Neuronal stem cell (in vitro differentiated cells): ENCODE measurements at places on chromosomes 16 and 17.

GRCh38 chr16:28136751-28137434 lies 73.4 kb upstream of the GSG1L start:
- no peak for DNase-seq

GRCh38 chr17:39667262-39667944 lies 850 bp upstream of the PNMT start:
- no peak for DNase-seq

GRCh38 chr16:79713609-79714309 lies 113.2 kb upstream of the MAF start:
- no peak for DNase-seq

DNA sequence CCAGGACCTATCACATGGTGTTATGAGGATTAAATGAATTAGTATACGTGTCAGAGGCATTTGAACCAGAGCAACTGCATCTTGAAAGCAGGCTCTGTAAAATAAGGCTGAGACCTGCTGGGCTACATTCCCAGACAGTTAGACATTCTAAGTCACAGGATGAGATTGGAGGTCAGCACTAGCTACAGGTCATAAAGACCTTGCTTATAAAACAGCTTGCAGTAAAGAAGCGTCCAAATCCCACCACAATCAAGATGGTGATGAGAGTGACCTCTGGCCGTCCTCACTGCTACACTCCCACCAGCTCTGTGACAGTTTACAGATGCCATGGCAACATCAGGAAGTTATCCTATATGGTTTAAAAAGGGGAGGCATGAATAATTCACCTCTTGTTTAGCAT lies 71.8 kb downstream of the IRF8 start:
- no peak for DNase-seq

- no peak for DNase-seq
Measured at GRCh38 chr17:27233059-27233458, 60.9 kb upstream of the WSB1 start.

DNA sequence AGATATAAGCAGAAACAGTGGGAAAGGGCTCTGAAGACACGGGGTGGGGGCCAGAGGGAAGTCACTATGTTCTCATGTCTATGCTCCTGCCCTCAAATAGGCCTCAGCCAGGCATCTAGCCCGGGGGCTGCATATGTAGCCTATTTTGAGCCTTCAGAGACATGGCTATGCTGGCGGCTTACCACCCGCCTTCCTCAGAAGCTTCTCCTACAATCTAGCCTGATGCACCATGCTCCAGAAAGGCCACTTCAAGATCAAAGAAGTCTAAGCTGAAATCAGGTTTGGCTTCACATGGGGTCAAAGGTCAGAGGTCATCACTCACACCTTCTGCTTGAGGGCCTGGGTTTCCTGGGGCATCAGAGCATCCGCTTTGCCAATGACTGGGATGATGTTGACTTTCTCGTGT lies 1.6 kb downstream of the SEPTIN1 start:
- no peak for DNase-seq

- no peak for DNase-seq
Measured at GRCh38 chr17:38617967-38618760, 12.4 kb upstream of the SRCIN1 start.

GRCh38 chr16:77589071-77589765 lies 133.1 kb upstream of the NUDT7 start:
- DNase-seq = no peak

GRCh38 chr16:15757077-15757386 lies 99.8 kb downstream of the MYH11 start:
- DNase-seq = no peak

- DNase-seq = no peak
Measured at GRCh38 chr16:88940862-88941817, 35.9 kb downstream of the CBFA2T3 start.

DNA sequence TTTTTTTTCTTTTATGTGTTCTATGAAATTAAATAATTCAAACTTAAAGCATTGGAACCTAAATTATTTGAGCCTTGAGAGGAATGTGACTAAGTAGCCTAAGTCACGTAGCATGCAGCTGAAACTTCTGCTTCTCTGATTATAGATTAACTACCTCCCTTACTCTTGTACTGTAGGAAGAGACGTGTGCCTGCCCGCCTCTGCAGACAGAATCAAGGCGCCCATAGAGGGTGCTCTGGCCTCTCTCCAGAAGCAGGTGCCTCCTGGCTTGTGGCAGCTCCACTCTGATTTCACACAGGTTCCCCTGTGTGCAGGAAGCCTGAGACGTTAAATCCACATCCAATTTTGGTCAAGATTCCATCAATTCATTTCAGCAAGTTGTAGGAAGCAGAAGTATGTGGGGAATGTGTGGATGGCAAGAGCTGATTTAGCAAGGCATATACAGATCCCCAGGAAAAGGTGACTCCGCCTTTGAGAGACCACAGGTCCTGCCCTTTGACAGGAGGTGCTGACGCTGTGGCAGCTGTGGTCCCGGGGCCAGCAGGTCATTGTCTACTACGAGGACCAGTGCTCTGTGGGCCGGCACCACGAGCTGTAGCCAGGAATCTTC lies 1418.8 kb downstream of the CDH11 start:
- DNase-seq = no peak

- peak; percentile 63 for DNase-seq
Measured at GRCh38 chr16:54936201-54936978, 5.7 kb downstream of the IRX5 start.

GRCh38 chr17:30921544-30922196 lies at the start of gene ADAP2:
TSS of gene ADAP2 (plus strand) at chr17:30921945. CDS start at chr17:30922015, 70 bp downstream.
- no peak for DNase-seq

- DNase-seq = no peak
Measured at GRCh38 chr16:69918241-69918640, 32.9 kb upstream of the CLEC18A start.

- DNase-seq = no peak
Measured at GRCh38 chr16:11085916-11086315, 141.6 kb downstream of the CLEC16A start.

DNA sequence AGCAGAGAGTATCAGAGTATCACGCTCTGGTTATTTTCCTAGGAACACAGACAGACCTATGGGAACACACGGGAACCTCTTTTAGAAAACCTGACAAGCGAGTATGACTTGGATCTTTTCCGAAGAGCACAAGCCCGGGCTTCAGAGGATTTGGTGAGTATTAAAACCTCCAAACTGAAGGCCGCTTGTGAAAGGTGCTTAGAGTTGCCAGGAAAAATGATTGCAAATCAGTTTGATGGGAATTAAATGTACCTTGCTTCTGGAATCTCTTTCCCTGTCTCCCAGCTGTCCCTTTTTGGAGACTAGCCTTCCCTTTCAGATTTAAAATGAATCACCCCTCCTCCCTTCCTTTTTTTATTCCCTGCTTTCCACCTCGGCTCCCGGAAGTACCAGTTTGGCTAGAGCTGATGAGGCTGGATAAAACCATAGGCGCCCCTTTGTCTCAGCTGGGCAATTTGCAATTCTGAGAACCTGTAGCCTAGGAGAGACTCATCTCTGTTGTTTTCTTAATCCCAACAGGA lies 27.3 kb downstream of the KAT7 start:
- DNase-seq = peak; percentile 30

GRCh38 chr16:1385232-1385631 lies 29.3 kb downstream of the UNKL start:
- DNase-seq = no peak

DNA sequence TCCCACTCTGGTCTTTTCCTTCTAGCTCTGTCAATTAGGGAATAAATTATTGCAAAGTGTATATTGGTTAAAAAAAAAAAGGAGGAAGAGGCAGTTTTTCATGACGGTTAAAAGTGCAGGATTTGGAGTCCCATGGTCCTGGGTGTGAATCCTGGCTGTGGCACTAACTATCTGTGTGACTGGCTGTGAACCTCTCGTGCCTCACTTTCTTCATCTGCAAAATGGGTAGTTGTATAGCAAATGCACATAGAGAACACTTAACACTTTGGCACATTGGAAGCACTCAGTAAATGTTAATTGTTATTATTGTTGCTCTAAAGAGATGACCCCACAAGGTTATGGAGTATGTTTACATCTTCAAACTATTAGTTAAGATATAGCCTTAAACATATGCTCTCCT lies 10.5 kb upstream of the KRT23 start:
- no peak for DNase-seq

GRCh38 chr17:40818343-40818732 lies 4.1 kb downstream of the KRT10 start:
- DNase-seq = no peak

- DNase-seq = no peak
Measured at GRCh38 chr16:1323296-1324239, 9.9 kb upstream of the BAIAP3 start.

DNA sequence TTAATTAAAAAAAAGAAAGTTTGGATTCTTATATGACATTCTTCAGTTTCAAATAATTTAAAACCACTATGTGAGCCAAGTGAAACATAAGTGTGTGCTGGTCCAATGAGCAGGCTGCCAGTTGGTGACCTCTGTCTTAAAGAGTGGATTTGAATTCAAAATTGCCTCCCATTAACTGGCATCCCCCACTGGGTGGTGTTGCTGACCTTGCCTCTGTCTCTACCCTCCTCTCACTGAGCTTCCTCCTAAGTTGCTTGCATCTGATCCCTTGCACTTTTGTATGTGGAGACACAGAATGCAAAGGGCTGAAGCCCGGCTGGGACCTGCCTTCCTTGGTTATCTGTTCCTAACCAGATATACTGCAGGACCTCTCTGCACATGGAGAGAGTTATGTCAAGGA lies 160.6 kb downstream of the CYLD start:
- no peak for DNase-seq

- no peak for DNase-seq
Measured at GRCh38 chr17:82419540-82419939, 1.2 kb upstream of the OGFOD3 start.

- no peak for DNase-seq
Measured at GRCh38 chr17:78717431-78717980, 64.6 kb downstream of the CYTH1 start.

- no peak for DNase-seq
Measured at GRCh38 chr16:50644729-50645128, 36.4 kb downstream of the SNX20 start.

DNA sequence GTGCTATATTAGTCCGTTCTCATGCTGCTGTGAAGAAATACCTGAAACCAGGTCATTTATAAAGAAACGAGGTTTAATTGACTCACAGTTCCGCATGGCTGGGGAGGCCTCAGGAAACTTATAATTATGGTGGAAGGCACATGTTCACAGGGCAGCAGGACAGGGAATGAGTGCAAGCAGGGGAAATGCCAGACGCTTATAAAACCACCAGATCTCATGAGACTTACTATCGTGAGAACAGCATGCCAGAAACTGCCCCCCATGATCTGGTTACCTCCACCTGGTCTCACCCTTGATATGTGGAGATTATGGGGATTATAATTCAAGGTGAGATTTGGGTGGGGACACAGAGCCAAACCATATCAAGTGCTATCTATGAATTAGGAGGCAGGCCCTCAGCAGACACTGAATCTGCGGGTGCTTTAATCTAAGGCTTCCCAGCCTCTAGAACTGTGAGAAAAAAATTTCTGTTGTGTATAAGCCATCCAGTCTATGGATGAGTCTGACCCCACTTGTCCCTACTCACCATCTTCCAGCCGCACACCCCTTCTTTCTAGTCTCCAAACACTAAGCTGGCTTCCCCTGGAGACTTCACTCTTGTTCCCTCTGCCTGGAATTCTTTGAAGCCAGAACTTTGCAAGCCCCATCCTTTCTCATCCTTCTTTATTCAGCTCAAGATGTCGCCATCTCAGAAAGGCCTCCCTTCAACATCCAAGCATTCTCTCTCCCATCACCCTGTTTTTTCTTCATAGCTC lies 772 bp upstream of the NUP93 start:
- DNase-seq = no peak

- DNase-seq = no peak
Measured at GRCh38 chr16:48383009-48383876, 2.0 kb downstream of the SIAH1 start.

- DNase-seq = no peak
Measured at GRCh38 chr16:9854675-9855074, 327.6 kb downstream of the GRIN2A start.

GRCh38 chr16:20944861-20945574 lies 44.4 kb downstream of the LYRM1 start:
- no peak for DNase-seq

DNA sequence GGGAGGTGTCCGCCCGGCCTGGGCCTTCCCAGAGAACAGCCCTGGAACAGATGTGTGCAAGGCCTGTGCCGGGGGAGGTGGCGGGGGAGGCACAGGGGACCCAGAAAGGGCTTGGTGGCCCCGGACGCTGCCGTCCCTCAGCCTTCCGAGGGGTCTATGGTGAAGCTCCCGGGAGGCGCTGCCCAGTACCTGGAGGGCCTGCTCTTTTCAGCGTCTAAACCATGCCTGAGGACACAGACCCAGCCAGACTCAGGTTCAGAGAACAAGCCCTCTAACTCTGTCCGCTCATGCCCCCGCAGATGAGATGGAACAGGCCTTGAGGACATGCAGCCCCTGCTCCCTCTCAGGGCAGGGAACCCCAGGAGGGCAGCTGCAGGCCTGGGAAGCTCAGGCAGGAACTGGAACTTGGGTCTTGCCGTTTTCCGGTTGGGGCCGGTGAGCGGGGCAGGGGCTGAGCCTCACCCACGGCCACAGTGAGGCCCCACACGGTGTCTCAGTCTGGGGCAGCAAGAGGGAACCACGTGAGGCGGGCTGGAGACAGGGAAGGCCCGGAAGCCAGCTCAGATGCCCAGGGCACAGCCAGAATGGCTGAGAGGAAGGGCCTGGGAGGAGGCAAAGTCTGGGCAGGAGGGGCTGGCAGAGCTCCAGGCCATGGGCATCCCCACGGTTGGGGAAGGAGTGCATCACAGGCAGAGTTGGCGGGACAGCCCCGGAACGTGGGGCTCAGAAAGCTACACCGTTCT lies 12.5 kb downstream of the SLC16A3 start:
- no peak for DNase-seq

GRCh38 chr17:15397620-15398019 lies 56.2 kb upstream of the TEKT3 start:
- DNase-seq = no peak
